SK-N-MC (cell line): ENCODE measurements at places on chromosomes 2 and 18.

GRCh38 chr18:864872-865273, 39.8 kb upstream of the ADCYAP1 start:
- no peak for DNase-seq

DNA sequence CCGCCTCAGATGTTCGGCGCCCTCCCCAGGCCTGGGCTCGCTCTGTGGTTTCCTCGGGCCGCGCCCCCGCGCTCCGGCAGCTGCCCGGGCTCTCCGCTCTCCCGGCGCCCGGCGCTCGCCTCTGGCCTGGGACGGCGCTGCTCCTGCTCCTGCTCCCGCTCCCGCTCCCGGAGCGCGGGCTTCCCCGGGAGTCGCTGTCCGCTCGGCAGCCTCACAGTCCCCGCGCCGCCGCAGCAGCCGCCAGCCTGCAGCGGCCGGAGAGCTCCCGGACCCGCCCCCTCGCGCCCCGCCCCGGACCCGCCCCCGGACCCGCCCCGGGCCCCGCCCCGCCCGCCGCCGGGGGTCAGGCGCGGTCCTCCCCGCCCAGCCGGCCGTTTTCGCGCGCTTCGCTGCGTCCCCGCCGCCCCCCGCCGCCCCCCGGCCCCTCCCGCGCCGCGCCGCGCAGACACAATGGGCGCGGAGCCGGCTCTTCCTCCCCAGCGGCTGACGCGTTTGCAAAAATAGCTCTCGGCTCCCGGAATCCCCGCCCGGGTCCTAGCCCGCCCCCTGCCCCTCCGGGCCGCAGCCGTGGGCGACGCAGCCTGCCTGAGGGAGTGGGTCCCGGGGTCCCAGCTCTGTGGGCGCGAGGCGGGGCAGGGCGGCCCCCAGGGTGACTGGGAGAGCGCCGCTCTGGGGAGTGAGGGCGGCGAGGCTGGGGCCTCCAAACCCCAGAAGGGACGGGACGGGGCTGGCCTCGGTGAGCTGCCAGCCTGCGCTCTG, at the start of gene ARL4C:
Gene ARL4C, minus strand, starts transcription at position 247 of the 759 bp plus-strand sequence. CDS start 495 bp downstream, outside the sequence.
- DNase-seq: no peak

DNA sequence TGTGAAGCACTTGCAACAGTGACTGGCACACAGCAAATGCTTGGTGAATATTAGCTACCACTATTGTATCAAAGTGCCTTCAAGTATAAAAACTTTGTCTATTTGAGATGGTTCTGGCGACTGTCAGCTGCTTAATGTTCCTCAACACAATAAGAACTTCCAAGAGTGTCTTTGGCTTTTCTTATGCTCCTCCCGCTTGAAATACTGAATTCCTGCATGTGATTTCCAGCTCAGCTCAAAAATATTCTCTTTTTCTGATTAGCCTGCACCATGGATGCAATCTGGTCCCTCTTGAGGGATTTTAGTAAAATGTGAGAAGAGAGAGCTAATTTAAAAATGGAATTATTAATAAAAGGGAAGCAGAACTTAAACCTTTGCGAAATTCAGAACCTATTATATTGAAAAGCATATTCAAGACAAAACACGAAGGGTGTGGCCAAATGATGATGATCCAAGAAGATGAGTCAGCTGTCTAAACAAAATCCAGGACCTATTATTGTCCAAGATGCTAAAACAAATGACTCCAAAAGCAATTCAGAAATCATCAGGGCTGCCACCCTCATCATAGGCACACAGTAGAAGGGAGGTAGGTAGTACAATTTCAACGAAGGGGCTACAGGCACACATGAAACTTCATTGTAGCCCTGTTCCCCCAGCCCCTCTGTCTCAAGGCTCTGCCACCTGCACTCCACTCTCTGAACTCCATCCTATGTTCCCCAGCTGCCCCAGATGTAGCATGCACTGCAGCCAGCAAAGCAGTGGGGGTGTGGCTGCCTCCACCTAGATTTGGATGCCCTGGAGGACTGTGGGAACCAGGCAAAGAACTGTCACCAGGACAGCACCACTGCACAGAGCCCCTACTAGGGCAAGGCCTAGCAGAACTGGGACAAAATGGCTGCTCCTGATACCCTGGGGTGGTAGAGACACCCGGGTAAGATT, 190.1 kb downstream of the ZNF385B start:
- DNase-seq: no peak

- no peak for DNase-seq
Measured at GRCh38 chr2:231221761-231222160, 23.3 kb downstream of the ARMC9 start.

DNA sequence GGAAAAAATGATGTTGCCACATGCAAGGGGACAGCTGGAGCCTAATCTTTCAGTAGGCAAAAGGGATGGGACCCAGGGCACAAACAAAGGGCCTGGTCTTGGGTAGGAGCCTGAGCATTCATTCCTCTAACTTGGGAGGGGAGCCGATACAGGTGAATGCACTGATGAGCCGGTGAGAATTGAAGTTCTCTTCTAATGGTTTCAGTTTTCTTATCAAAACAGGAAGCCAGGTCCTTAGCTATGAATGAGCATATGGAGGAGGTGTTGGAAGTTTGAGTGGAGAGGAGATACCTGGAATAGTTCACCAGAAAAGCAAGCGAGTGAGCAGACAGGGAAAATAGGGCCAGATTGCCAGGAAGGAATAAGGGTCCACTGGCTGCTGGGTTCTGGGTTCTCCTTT, 10.1 kb downstream of the DPP4 start:
- DNase-seq: no peak

GRCh38 chr18:35577045-35577848, 4.3 kb upstream of the GALNT1 start:
- DNase-seq: no peak

- DNase-seq: no peak
Measured at GRCh38 chr2:233250985-233251305, 528 bp upstream of the ATG16L1 start.

DNA sequence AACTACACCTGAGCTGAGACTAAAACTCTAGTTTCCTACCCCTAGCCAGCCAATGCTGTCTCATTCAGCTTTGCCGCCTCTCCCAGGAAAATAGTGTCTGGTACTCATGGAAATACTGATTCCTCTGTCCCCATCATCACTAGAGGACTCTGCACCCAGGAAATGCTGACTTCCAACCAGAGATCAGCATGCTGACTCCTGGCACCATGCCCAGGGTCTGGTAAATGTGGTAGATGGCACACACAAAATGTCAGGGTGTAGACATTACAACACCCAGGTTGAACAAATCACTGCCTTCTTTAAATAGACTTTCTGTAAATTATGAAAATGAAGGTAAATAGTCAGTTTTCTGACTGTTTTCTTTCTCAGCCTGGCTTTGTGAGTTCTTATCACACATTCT, 307.3 kb upstream of the CHAC2 start:
- no peak for DNase-seq

- DNase-seq: no peak
Measured at GRCh38 chr2:224085246-224085645, 46.2 kb upstream of the SERPINE2 start.

DNA sequence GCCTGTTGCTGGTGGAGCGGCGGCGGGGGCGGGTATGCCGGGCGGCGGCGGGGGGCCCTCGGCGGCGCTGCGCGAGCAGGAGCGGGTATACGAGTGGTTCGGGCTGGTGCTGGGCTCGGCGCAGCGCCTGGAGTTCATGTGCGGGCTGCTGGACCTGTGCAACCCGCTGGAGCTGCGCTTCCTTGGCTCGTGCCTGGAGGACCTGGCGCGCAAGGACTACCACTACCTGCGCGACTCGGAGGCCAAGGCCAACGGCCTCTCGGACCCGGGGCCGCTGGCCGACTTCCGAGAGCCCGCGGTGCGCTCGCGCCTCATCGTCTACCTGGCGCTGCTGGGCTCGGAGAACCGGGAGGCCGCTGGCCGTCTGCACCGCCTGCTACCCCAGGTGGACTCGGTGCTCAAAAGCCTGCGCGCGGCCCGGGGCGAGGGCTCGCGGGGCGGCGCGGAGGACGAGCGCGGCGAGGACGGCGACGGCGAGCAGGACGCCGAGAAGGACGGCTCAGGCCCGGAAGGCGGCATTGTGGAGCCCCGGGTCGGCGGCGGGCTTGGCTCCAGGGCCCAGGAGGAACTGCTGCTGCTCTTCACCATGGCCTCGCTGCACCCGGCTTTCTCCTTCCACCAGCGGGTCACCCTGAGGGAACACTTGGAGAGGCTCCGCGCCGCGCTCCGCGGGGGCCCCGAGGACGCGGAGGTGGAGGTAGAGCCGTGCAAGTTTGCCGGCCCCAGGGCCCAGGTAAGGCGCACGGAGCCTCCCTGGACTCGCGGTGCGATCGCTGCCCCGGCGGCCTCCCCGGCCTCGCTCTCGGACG, 1.0 kb downstream of the ZCCHC2 start:
- DNase-seq: no peak

DNA sequence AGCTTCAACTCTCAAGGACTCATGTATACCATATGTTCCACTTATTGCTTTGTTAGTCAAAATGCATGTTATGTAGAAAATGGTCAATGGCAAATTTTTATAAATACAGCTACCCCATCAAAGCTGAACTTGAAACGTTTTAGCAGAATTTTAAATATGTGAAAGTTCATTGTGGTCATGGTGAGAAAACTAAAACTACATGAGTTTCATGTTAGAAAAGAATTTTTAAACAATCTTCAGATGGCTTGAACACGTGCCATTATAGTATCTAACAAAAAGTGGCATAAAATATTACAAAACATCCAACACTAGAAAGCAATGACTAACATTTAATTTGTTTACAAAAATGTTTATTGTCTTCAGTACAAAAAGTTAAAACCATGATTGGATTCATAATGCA, 246.0 kb upstream of the KCNJ3 start:
- DNase-seq: no peak

DNA sequence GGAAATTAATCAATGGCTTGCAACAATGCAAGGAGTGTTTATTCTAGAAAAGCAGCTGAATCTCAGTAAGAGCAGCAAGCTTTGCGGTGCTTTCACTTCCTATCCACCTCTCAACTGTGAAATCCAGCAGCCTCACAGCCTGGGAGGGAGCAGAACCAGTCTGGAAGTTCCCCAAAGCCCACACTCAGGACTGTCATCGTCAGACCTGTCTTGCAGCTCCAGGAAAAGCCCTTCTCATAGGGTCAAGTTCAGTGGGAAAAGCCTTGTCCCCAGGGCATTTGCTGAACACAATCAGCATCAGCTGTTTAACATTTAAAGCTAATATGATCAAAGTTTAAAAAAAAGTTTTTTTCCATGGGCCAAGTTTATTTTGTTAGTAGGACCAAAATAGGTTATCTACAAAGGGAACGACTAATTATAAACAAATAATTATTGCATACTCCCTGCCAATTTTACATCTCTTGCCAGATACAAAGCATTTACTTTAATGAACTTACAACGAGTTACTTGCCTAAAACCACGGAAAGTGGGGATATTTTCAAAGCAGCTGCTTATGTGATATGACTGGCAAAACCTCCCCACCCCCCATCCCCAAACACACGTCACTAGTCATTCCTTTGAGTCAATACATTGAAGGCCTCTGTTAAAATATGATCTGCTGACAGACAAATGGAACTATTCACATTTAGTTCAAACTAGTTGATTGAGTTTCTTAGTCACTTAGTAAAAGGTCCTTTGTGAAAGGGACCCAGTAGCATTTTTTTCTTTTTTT, 36.8 kb downstream of the PARD6G start:
- no peak for DNase-seq
